Amygdala (tissue), 56 donors: ENCODE measurements at places on chromosomes 12 and 14.

- no peak for DNase-seq
These were observed 104.7 kb upstream of the TSPAN8 start for GRCh38 chr12:71262466-71262865.

DNA sequence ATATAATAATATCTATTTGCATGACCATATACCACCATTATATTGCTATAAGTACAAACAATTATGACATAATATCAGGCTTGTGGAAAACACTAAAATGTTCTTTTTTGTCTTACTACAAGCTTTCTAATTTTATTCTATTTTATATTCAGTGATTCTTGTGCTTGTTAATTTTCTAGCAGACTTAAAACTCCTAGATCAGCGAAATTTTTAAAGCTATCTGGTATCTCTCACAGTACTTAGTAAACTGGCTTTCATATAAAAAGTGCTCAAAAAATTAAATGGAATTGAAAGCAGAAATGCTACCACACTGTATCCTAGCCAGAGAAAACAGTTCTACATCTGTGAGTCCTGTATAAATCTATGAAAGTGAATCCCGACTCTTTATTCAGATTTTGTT is 105.3 kb downstream of the PAX9 start:
- DNase-seq: no peak

GRCh38 chr12:46064548-46064947 is 74.2 kb upstream of the SCAF11 start:
- no peak for DNase-seq

GRCh38 chr14:72485695-72486094 is 408.2 kb downstream of the DPF3 start:
- no peak for DNase-seq

GRCh38 chr14:57835766-57836165 is 30.1 kb downstream of the SLC35F4 start:
- DNase-seq: no peak

GRCh38 chr12:13242936-13243335 is 46.4 kb downstream of the EMP1 start:
- no peak for DNase-seq

GRCh38 chr12:8699714-8700113 is 1.9 kb downstream of the RIMKLB start:
- DNase-seq: no peak

GRCh38 chr12:68981516-68981915 is 48.5 kb upstream of the CPM start:
- no peak for DNase-seq

DNA sequence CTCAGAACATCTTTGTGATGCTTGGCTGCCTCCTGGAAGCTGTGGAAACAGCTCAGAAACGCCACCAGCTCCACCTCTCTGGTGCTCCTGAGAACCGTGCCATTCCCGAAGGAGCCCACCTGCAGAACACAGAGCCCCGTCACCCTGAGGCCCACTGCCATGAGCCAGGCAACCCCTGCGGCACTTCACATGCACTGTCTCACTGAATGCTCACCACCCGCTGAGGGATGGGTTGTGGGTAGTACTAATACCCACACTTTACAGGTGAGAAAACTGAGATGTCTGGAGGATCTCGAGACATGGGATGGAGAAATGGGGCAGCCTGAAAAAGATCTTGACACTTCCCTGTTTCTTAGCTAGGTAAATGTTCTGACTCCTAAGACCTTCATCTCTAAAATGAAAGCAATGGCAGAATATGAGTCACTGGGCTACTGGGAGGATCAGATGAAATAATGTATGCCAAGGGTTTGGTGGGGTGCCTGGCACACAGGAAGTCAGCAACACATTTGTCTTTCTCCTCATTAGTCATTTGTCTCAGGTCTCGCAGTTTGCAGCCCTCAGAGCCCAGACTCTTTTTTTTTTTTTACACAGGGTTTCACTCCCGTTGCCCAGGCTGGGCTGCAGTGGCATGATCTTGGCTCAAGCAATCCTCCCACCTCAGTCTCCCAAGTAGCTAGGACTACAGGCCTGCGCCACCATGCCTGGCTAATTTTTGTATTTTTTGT is 5.3 kb downstream of the OASL start:
- DNase-seq: no peak

DNA sequence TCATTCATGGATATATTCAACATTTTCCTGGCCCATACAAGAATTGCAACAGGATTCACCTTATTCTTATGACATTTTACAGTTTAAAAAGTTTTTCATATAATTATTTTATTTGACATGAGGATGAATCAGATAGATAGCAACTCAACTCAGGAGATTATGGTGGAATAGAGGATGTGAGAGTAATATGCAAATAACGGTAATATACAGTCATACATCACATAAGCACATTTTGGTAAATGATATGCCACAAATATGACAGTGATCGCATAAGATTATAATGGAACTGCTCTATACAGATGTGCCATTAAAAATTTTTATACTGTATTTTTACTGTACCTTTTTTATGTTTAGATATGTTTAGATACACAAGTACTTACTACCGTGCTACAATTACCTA is 24.1 kb upstream of the CRADD start:
- DNase-seq: no peak

GRCh38 chr14:74577247-74577947 is 34.6 kb downstream of the LTBP2 start:
- no peak for DNase-seq

- DNase-seq: no peak
These were observed 19.8 kb downstream of the XRCC3 start for GRCh38 chr14:103695296-103696069.

- no peak for DNase-seq
These were observed 6.6 kb downstream of the CLEC1B start for GRCh38 chr12:9992296-9992695.

DNA sequence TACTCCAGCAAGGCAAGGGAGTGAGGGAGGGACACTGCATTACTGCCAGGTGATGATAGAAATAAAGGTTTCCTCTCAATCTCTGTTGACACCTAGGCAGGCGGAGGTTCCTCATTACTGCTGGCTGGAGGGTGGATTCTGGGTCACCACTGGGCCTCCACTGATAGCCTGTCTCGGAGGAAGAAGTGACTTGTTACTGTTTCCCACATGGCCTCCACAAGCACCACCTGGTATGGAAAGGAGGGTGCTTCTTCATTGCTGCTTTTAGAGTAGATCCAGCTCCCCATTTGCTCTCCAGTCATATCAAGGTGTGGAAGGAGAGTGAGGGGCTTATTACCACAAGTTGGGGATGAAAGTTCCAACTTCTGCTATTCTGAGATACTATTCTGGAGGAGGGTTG is 6.4 kb downstream of the PRR4 start:
- DNase-seq: no peak

- no peak for DNase-seq
These were observed 5.0 kb upstream of the BAZ2A start for GRCh38 chr12:56634837-56635791.
